ENCODE measurements at places on chromosomes 4 and X.

DNA sequence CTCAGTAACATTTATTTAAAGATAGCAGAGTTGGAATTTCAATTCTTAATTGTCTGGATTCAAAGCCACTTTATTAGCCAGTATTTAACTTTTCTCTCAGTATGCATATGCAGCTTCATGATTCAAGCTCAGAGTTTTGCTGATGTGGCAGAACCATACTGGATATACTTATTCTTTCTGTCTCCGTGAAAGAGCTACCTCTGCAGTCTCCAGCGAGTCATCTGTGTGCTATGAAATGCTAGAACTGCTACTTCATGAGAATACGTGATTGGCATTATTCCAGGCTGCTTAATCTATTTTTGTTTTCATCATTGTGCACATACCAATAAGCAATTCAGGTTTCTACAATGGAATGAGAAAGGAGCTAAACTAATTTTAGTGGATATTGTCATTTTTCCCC lies 743.7 kb downstream of the C4orf33 start:
- DNase-seq = no peak

DNA sequence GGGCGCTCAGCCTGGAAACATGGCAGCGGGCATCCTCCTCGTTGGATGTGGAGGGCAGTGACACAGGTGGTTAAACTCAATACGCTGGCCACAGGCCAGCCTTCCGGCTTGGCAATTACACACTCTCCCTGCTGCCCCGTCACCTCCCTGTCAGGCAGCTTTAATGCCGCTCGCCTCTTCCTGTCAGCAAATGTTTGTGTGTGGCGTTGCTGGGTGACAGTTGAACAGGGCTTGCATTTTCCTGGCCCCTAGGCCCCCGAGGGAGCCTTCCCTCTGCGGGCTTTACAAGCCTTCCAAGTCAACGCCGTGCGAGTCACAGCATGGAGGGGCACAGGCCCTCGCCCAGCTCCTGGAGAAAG lies 620.0 kb downstream of the BCOR start:
- DNase-seq = no peak

GRCh38 chrX:42739258-42739657 lies 38.7 kb downstream of the PPP1R2C start:
- no peak for DNase-seq

DNA sequence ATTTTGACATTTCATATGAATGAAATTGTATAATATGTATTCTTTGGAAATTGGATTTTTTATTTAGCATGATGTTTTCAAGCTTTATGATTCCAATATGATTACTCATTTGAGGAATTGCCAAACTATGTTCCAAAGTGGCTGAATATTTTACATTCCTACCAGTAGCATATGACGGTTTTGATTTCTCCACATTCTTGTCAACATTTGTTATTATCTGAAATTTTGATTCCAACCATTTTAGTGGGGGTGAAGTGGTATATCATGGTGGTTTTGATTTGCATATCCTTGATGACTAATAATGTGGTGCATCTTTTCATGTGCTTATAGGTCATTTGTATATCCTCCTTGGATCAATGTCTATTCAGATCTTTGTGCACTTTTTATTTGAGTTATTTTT lies 2.6 kb upstream of the BEX1 start:
- no peak for DNase-seq

DNA sequence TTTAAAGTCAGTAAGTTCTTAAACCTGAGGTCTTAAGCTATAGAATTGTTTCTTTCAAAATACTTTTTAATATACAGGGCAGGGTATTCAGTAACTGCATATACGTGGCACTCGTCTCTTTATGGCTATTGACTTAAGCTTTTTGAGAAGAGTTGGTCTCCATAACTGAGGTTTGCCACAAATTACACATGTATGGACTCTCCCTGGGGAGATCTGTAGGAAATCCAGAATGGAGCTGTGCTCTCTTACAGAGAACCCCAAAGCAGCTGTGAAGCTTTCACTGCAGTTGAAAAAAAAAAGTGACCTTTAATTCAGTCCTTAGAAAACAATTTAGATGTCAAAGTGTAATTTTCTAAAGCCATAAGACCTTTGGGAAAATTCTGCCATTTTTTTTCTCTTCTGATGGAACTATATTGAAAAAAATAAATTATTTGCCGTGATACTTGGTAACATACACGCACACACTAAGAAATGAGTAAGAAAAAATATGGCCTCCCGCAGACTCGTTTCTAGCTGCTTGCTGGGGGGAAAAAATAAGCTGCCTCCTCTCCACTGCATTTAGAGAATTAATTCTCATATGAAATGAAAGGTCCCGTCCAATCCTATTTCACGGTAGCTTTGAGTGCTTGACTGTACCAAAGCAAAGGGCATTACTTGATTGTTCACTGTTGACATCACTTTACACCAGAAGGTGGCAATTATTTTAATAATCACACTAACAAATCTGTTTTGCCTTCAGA lies 159.4 kb upstream of the TENM3 start:
- no peak for DNase-seq

DNA sequence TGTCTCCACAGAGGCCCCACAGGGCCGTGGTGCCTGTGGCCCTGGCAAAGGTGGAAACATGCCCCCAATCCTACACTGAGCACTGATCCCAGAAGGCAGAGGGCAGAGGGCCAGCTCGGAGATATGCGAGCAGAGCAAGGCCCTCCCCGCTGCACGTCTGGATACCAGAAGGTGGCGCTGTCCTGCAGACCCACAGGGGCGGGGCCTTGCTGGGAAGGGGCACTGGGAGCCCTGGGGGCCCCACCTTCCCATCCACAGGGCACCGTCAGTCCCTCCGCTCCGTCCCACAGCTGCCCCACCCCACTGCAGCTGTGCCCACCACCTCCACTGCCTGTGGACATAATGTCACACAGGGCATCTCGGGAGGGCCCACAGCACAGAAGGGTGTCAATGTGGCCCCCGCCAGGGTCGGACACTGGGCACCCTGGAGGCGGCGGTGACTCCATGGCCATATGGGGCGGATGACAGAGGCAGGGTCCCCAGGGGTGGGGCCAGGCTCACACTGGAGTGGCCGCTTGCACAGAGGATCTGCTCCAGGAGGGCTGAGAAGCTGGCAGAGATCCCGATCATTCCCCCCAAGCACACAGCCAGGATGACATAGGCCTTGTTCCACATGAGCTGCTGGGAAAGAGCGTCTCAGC lies 4.8 kb downstream of the SLC49A3 start:
- no peak for DNase-seq

DNA sequence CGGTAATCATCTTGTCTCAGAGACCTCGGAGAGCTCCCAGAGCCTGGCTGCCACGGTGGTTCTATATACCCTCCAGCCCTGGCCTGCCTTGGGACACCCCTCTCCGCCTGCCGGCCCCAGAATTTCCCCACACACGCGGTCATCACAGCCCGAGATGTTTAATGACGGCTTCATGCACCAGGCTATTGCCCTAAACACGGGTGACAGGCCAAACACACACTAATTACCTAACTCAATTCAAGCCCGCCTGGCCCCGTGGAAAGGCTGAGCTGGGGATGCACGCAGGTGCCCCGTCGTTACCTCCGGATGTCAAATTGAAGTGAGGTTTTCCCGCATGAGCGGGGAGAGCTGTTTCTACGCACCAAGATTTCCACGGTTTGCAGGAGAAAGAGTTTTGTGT lies 72.9 kb upstream of the PPP2R3B start:
- no peak for DNase-seq

GRCh38 chrX:23883737-23884354 lies 23.9 kb downstream of the APOO start:
- no peak for DNase-seq

- no peak for DNase-seq
These were observed 110.6 kb upstream of the PNPLA4 start for GRCh38 chrX:8037593-8038348.

DNA sequence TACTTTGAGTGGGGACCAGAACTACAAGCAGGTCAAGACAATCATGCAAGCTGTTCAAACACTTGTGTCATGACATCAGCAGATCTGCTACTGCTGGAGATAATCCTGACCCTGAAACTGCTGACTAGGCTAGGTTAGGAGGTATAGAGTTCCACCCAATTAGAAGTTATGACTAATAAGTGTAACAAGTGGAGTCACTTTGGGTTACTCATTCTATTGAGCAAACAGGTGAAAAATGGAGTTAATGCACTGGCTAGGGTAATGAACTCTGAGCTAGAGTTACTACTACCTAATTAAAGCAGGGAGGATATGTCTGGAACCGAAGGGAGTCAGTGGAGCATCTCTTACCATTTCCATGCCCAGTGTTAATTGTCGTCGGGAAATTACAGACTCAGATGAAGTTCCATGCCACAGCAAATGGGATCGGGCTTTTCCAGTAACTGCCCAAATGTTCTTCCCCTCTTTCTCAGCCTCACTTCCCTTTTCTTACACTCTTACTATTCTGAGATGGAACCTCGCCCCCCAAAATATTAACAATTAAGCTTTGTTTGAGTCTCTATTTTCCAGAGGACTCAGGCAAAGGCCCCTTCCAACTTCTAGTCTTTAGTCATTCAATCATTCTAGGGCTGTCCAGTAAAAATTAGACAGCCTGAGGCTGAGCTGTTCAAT lies 19.8 kb upstream of the MANBA start:
- DNase-seq = no peak

DNA sequence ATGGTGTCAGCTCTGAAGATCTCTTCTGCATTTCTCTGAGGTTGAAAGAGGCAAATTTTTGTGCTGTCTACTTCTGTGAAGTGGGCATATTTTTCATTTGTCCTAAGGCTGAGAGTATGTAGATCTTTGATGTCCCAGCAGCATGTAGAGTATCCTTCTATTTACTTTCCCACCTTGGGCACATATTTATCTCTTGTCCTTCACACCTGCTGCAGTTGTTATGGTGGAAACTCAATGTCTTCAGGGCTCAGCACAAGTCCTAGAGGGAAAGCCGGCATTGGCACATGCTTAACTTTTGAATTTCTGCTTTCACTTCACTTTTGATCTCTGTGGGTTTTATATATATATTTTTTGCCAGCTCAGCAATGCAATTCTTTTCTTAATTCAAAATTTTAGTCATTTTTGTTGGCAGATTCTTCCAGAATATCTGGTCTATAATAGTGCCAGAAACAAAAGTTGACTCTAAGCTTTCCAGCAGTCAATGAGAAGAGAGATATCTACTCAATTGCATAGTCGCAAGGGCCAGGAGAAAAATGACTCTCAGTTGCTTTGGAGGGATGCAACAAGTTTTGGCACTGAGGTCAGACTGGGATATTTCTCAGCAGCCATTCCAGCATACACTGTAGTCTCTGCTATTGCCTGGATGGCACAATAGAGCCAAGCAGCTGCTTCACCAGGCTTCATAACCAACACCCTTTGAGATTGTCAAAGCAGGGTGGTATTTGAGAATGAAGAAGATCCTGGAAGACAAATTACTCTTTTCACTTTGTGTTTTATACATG lies 127.8 kb upstream of the FAT1 start:
- no peak for DNase-seq

GRCh38 chr4:56979421-56980072 lies 851 bp downstream of the POLR2B start:
- peak; percentile 43 for DNase-seq

DNA sequence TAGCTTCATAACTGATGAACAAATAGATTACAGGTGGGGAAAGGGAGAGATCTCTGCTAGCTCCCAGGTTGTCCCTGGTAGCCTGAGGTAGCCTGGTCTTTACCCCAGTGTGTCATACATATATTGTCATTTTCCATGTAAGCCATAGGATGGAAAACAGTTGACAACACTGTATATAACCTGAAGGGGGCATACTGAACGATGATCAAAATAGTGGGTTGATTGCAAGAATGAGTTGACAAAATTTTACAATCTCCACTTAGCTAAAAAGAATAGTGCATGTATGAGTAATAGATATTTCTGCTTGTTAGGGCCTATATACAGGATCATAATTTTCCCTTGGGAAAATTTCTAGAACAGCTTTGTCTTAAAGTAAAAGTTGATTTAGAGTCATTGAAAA lies 304.1 kb upstream of the HAND2 start:
- DNase-seq = no peak

GRCh38 chr4:89492581-89493071 lies 185.0 kb upstream of the GPRIN3 start:
- no peak for DNase-seq

- no peak for DNase-seq
These were observed 9.6 kb downstream of the ZAR1 start for GRCh38 chr4:48499551-48500066.

- no peak for DNase-seq
These were observed 1.3 kb upstream of the CCNA2 start for GRCh38 chr4:121824950-121825349.

GRCh38 chr4:184895012-184895695 lies 69.4 kb upstream of the ACSL1 start:
- DNase-seq = no peak

- DNase-seq = peak; percentile 42
These were observed 68.0 kb downstream of the NOCT start for GRCh38 chr4:139083607-139083955.

- DNase-seq = no peak
These were observed 54.2 kb upstream of the STS start for GRCh38 chrX:7093305-7093704.

DNA sequence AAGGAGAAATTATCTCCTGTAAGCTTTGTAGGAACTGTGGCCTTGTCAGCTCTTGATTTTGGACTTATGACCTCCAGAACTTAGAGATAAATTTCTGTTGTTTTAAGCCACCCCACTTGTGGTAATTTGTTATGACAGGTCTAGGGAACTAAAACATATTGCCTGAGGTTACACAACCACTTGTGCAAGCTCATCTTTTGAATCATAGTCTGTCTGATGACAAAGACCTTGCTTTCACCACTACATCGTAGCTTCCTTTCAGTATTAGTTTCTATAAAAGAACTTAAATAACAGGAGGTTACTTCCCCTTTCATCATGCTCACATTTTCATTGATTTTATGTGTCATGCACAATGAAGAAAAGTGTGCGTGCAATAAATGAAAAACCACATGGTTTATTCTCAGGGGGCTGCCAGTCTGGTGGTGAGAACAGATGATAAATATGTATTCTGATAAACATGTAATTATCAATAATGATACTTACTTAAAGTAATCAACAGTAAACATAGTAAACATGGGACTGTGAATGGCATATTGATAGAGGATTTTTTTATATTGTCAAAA lies 690.0 kb upstream of the HS3ST1 start:
- DNase-seq = no peak

DNA sequence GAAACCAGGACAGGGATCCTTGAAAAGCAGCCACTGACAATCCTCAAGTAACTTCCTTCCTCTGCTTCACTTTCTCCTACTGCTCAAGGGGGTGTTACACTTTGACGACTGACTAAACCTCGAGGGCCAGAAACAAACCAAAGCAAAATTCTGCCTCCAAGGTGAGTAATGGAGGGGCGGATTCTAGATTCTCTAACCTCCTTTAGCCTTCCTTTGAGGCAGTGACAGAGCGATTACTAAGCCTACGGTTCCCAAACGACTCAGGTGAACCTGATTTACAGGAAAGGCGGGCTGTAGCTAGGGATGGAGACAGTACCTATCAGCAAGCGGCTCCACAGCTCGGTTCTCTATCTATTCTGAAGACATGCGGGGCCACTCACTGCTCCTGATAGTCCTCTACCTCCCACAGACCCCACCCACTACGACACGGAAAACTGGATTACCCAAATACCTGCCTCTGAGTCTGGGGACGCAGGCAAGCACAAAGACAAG lies 487 bp downstream of the TBCK start:
- peak; percentile 40 for DNase-seq

- no peak for DNase-seq
These were observed 67.8 kb downstream of the SPIN4 start for GRCh38 chrX:63283348-63283747.

Measured in stimulated activated CD4-positive, alpha-beta T cell treated with anti-CD3 and anti-CD28 coated beads, Interleukin-12 subunit alpha, Interleukin-12 subunit beta, amount 100 ng/mL, for 48 hours (primary cell).